ENCODE measurements at places on chromosomes 2 and 18.

- ATAC-seq: no peak
Observed at GRCh38 chr18:43514747-43515146, 237.5 kb upstream of the SYT4 start.

DNA sequence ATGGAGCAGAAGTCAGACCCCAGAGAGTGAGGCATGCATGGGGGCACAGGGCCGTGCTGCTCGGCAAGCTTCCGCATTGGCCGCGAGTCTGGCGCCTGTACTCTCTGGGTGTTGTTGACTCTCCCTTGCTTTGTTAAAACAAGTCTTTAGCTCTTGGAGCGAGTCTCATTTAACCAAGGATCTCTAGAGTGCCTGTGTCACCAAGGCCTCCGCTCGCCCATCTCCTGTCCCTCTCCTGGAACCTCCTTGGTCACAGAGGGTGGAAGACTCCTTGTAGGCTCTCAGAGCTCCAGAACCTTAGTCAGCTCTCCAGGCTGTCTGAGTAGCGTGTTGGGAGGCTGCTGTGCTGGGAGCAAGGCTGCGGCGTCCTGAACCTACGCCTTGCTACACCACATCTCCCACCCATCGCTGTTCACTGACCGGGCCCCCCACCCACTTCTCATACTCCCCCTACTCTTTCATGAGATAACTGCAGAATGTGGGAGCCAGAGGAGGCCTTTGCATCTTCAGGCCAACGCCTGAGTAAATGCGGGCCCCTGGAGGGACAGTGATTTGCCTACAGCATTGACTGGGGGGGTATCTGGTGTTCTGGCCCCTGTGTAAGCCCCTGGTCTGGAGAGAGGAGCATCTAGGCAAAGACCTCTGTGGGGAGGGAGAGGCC lies 66.1 kb downstream of the CIB4 start:
- no peak for ATAC-seq

DNA sequence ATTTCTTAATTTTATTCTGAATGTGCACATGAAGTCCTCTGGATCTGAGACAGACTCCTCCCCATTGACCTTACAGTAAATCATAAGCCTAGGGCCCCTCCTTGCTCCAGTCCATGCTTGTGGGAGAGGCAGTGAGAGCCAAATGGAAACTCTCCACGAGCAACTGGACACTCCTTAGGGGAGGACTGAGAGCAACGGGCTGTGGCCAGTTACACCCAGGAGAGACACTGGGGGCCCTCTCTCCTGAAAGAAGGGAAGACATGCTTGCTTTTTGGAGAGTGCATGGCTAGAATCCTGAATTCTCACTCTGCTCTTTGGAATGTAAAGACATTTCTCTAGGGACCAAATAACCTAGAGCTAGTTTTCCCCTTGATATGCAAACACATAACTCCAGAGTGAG lies 49.0 kb upstream of the BIN1 start:
- ATAC-seq: no peak

DNA sequence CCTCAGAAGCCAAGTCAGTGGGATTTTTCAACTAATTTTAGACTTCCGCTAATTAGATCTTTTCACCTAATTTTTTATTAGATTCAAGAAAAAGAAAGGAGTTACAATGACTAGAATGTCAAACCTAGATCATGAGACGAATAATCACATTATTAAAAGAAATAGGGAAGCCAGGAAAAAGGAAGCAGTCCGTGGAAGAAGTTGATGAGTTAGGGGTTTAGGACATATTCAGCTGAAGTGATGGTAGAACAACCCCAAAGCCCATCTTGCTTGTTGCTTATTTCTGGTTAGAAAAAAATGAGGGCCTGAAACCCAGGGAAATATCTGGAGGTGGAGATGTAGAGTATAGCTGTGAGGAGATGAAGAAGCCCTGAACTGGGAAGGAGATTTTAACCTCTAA lies 8.0 kb downstream of the KLF7 start:
- no peak for ATAC-seq

DNA sequence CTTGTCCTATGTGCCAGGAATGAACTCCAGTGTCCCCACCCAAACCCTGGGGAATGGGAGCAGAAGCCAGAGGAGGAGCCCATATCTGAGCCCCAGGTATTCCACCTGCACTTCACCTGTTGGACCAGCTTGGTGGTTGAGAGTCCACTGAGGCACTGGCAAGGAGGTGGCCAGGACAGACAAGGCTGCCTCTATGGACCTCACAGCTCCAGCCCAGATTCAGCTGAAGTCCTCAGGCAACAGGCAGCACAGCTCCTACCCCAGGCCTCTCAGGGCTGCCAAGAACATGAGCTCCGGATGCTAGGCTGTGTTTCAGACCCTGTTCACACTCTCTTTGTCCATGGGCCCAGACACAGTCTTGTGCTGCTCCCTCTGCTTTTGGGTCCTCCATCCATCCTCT lies 2.9 kb upstream of the IL1F10 start:
- no peak for ATAC-seq

GRCh38 chr18:36809590-36810381 lies 19.0 kb downstream of the TPGS2 start:
- peak; percentile 71 for ATAC-seq

Data from motor neuron (in vitro differentiated cells).